ENCODE measurements at places on chromosomes 4 and X.

DNA sequence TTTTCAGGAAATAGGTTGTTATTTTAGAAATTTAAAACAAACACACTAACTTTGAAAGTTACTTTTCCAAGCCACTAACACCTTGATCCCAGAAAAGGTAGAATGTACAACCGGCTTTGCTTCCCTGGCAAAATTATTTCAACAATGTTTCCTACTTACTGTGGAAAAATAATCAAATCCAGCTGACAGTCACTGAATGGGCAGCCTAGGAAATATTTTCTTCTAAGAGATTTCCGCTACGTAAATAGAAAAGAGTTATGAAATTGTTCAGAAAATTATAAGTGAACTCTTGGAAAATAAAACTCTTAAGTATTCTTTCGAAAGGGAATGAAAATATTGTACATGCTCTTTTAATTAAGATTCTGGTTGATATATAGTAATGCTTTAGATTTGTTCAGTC lies 195.7 kb downstream of the GASK1B start:
- no peak for DNase-seq

GRCh38 chrX:12770440-12770839 lies 20.8 kb upstream of the PRPS2 start:
- DNase-seq: no peak

GRCh38 chrX:127300511-127300910 lies 481.0 kb downstream of the PRR32 start:
- DNase-seq: no peak

GRCh38 chr4:110975338-110975737 lies 352.5 kb upstream of the PITX2 start:
- DNase-seq: no peak

DNA sequence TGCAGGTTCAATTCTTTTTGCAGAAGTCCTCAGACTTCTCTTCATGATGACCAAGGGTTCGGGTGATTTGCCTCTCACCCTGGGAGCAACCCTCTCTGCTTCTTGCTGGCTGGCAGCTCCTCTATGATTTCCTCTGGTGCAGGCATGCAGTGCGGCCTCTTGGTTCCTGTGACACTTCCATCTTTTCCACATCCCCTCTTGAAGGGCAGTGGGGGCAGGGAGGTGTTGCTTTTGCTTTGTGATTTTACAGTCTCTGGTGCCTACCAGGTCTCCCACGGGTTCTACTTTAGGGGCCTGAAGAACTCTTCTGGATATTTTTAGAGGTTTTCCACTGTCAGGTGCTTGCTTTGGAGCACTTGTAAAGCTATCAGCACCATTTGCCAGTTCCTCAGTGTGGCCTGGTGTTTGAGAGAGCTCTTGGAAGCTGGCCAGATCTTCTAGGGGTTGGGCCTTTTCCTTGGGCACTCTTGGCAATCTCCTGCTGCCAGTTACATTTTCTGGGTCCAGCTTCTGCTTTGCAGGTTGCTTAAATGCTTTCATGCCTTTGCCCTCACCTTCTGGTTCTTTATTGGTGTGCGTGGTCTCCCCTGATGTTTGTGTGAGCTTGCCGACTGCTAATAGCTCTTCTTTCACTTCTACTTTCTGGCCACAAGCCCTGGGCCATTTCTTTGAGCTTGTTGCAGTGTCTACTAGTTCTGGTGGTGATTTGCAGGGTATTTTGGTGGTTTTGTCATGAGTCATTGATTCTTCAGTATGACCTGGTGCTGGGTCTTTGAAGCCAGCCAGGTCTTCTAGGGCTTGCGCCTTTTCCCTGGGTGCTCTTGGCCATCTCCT lies 11.5 kb upstream of the CHST7 start:
- DNase-seq: no peak

DNA sequence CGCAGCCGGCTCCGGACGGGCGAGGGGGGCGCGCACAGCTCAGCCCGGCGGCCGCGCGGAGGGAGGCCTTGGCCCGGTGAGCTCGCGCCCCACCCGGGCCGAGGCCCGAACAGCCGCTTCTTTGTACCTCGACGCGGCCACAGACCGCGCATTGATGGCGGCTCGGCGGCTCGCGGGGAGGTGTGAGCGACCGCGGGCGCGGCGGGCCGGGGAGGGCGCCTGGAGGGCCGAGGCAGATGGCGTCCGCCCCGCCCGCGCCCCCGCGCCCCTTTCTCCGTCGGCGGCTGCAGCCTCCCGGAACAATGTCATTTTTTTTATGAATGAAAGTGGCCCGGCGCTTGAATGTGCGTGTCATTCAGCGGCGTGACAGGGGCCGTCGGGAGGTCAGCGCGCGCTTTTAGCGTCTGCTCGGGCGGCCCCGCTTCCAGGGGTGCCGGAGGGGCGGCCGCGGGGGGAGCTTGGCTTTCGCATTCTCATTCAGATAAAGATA lies 1.8 kb downstream of the FGFR3 start:
- no peak for DNase-seq

DNA sequence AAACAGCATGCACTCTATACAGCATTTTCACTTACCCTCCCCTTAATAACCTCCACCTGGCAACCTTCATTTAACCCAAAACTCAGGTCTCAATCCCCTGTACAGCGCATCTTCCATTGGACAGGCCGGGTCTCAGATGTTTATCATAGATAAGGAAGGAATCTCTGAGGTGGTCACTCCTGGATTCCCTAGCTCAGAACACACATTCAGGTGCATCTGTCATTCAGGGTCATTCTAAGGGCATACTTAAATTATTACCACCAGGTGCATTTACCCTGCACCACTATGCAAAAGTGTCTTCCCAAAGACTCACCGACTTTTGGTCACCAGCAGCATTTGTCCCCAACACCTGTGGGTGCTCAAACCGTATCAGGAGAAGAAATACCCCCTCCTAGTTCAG lies 144.2 kb downstream of the RELL1 start:
- no peak for DNase-seq

DNA sequence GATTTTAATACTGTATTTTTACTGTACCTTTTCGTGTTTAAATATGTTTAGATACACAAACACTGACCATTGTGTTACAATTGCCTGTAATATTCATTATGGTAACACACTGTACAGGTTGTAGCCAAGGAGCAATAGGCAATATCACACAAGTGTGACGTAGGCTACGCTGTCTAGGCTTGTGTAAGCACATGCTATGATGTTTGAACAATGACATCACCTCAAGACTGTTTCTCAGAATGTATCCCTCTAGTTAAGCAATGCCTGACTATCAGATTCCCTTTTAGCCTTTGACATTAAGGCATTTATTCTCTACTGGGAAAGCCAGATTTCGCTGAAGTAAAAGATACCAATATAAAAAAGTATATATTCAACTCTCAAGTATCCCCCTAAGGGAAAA lies 66.2 kb downstream of the VCX3A start:
- no peak for DNase-seq

DNA sequence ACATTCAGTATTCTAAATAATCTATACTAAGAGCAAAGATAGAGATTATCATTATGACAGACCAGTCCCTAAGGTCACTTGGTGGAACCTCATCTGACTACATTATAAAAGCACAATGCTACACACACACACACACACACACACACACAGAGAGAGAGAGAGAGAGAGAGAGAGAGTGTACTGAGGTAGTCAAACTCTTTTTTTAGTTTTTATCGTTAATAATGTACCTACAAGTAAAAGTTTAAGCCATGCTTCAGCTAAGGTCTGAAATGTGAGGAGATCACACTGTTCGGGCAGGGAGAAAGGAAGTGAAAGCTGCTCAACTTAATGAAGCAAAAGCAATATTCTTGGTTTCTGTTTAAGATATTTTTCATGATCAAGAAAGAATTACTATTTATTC lies 75.8 kb upstream of the CCDC160 start:
- no peak for DNase-seq

DNA sequence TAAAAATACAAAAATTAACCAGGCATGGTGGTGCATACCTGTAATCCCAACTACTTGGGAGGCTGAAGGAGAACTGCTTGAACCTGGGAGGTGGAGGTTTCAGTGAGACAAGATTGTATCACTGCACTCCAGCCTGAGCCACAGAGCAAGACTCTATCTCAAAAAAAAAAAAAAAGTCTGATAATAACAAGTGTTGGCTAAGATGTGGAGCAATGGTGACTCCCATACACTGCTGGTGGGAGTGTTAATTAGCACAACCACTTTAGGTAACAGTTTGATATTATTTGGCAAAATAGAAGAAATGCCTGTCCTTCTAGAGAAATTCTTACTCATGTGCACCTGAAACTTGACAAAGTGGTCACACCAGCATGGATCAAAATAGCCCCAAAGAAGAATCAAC lies 106.2 kb upstream of the SLC34A2 start:
- no peak for DNase-seq

- no peak for DNase-seq
These were observed 159.1 kb upstream of the PSAPL1 start for GRCh38 chr4:7593646-7594412.

GRCh38 chr4:52617336-52618020 lies 41.6 kb downstream of the USP46 start:
- no peak for DNase-seq

DNA sequence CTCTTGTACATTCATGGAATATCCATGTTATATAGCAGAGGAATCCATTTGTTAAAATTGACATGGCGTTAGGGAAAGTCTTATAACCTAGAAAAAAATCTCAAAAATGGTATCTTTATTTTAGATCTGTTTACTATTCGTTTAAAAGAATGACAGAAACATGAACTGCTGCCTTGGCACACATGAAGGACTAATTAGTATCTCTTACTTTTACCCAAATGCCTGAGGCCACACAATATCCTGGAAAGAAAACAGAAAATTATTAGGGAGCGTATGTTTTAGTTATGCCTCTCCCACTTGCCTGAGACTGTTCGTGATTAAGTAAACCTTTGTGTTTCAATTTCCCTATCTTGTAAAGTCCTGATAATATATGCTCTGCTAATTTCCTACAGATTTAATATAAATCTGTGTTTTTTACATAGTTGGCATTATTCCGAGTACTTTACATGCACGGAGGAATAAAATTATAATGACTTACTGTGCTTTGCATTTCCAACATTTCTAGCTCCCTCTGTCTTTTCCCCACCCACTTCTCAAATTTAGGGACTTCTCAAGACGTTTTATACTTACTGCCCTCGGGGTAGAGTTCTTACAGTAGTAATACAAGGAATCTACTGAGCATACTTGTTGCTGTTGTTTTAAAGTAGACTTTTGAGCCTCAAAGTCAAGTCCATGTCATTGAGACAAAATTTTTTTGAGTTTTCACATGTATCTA lies 147.3 kb downstream of the VEGFC start:
- DNase-seq: no peak

GRCh38 chrX:78653118-78653822 lies 5.9 kb downstream of the RTL3 start:
- no peak for DNase-seq

DNA sequence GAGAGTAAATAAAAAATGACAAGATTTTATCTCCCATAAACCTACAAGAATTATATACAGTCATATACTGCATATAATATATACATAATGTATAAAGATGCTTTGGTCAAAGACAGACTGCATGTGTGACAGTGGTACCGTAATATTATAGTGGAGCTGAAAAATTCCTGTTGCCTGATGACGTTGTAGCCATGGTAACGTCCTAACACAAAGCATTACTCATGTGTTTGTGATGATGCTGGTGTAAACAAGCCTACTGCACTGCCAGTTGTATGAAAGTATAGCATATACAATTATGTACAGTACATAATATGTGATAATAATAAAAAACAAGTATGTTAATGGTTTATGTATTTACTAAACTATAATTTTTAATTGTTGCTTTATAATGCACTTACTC lies 245.2 kb upstream of the CENPE start:
- DNase-seq: no peak

GRCh38 chr4:155789391-155789790 lies 30.6 kb downstream of the GUCY1B1 start:
- DNase-seq: no peak

DNA sequence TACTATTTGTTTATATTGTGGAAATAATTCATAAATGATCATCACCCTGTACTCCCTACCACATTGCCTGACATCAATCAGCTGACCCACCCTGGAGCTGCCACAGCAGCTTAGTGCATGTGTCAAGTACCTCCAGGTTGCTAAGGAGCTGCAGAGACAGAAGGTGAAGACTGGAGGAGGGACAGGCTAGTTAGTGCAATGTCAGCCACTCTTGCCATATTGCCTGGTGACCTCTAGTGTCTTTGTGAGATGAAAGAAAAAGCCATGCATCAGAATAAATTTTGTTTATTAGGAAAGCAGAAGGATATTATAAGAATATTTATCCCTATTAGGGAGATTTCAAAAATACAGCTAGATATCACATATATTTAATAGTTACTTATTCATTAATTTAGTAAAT lies 243.9 kb upstream of the FAT4 start:
- no peak for DNase-seq

DNA sequence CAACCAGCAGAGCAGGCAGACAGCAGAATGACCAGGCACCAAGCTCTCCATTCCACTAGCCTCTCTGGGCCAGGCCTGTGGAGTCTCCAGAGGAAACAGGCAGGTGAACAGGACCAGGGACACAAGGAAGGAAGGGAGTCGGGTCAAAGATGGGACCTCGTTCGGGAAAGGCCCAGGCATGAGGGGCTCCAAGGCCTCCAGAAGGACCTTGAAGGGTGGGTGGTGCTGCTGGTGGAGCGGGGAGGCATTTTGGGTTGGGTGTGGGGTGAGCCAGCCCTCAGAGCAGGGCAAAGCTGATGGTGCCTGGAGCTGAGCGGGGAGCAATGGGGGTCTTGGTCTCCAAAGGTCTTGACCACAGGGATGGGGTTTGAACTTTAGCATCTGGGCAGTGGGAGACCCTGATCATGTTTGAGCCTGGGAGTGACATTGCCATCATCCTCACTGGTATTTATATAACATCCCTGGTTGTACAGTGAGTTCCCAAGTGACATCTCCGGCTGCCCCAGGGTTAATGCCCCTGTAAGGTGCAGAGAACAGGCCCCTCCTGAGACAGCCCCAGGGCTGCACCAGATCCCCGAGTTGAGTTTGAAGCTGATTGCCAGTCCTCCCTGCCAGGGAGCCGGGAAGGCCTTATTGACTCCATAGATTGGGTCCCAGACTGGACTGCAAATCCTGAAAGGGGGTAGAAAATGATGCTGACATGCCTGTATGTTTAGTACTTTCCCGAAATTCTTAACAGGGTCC lies 52.7 kb downstream of the PSAPL1 start:
- DNase-seq: no peak

GRCh38 chrX:65635822-65636221 lies 31.6 kb upstream of the MSN start:
- no peak for DNase-seq

DNA sequence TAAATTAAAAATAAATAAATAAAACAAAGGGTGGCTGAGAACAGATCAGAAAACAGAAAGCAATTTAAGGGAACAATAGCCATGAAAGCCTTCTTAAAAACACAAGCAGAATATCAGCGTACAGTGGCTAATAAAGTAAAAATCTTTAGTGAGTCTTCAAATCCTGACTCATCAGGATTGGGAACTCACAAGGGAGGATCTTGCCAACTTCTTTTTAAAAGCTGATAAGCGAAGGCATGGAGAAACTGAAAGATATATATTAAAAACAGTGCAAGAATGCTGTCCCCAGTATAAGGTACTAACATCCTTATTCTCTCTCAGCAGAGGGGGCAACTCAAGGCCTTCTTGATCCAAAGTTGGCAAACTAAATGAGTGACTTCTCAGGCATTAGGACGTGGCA lies 180.1 kb downstream of the DHX15 start:
- no peak for DNase-seq

All from mucosa of descending colon (tissue), 3 donors.